ENCODE measurements at places on chromosomes 6 and 20.

DNA sequence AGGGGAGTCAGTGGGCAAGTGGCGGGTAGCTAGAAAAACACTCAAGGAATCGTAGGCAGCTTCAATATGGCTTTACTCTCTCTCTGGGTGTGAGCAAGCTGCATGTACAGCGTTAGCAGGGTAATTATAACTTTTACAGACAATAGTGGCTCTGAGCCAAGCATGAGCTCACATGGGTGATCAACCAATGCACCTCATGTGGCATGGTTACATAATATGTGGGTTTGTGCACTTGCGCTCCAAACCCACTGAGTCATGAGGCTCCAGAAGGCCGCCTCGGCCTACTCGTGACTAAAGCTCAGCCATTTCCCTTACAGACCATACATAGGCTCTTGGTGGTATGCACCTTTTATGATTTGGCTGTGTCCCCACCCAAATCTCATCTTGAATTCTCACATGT lies 78.4 kb upstream of the FBXL4 start:
- DNase-seq = no peak

- no peak for DNase-seq
Measured at GRCh38 chr6:41352396-41352795, 17.0 kb downstream of the NCR2 start.

DNA sequence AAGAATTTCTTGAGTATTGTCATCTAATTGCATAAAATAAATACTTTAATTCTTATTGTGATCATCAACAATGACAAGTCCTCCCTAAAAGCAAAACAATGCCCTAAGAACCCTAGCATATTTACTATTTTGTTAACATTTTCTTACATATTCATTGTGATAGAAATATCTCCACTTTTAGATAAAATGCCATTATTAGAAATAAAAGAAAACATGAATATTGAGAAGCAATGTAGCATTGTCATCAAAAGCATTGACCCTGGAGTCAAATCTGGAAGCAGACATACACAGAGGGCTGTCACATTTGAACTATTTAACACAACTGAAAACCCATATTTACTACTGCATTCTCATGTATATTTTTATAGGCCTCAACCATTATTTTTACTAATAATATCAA lies 257.7 kb downstream of the SYNE1 start:
- DNase-seq = no peak

- no peak for DNase-seq
Measured at GRCh38 chr6:3499603-3500002, 42.8 kb upstream of the SLC22A23 start.

DNA sequence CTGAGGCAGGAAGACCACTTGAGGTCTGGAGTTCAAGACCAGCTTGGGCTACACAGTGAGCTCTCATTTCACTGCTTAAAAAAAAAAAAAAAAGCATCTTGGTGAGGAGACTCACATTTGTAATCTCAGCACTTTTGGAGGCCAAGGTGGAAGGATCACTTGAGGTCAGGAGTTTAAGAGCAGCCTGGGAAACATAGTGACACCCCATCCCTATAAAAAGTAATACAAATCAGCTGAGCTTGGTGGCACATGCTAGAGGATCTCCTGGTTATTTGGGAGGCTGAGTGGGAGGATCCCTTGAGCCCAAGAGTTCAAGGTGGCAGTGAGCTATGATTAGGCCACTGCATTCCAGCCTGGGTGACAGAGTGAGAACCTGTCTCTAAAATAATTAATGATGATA lies 29.4 kb upstream of the SYNCRIP start:
- DNase-seq = no peak

- no peak for DNase-seq
Measured at GRCh38 chr20:33339515-33340058, 56.6 kb downstream of the BPIFB1 start.
